Fibroblast of gingiva (primary cell): ENCODE measurements at places on chromosomes 5 and 9.

GRCh38 chr9:94932652-94933510, 206.4 kb downstream of the AOPEP start:
- no peak for DNase-seq

DNA sequence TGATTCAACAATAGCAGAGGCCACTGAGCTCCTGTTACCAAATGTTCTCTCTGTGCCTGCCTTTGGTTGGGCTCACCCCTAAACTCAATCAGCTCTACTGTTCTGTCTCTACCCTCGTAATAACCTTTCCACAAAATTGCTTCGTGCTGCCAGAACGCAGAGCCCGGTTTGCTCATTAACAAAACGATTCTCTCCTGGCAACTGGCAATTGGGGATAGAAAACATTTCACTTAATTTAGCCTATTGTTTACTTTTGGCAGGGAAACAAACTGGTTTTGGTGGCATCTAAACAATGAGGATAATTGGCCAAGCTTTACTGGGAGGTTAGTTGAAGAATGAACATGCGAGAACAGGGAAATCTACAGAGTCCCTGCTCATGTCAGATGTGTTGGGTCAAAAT, 56.6 kb downstream of the SLC28A3 start:
- DNase-seq = no peak

DNA sequence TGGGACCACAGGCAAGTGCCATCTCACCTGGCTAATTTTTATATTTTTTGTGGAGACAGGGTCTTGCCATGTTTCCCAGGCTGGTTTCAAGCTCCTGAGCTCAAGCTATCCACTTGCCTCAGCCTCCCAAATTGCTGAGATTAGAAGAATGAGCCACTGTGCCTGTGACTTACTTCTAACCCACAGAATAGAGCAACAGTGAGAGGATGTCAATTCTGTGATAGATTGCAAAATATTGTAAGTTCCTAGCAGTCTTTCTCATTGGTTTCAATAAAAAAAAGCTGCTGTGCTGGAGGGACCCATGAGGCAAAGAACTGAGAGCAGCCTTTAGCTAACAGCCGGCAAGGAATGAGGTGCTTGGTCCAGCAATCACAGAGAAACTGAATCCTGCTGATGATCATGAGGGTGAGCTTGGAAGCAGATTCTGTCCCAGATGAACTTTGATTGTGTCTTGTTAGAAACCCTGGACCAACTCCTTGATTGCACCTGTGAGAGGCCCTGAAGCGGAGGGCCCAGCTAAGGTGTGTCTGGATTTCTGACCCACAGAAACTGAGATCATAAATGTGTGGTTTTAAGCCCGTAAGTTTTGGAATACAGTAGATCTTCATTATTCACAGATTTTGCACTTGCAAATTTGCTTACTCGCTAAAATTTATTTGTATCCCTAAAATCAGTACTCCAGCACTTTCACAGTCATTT, 149.7 kb downstream of the GCNT1 start:
- no peak for DNase-seq

DNA sequence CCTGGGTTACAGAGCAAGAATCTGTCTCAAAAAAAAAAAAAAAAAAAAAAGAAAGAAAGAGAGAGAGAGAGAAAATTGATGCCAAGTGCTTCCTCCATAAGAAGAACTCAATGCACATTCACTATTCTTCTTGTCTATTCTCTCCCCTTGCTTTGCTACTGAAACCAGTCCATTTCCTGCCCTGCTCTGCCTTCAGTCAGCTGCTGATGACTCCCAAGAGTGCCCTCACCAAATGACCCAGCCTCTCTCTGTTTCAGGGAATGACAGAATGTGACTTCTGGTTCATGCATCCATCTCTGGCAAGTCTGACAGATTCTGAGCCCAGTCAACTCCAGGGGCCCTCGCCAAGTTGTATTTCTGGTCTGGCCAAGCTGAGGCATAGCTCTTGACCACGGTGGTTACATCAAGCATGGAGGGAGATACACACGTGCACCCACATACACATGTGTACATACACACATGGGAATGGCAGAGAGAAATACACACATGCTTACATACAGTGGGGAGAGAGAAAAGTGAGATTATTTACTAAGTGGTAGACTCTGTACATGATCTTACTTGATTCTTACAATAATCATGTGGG, 106.2 kb downstream of the NSG2 start:
- no peak for DNase-seq

GRCh38 chr9:134492281-134492691, 149.3 kb upstream of the COL5A1 start:
- DNase-seq = peak; percentile 93

DNA sequence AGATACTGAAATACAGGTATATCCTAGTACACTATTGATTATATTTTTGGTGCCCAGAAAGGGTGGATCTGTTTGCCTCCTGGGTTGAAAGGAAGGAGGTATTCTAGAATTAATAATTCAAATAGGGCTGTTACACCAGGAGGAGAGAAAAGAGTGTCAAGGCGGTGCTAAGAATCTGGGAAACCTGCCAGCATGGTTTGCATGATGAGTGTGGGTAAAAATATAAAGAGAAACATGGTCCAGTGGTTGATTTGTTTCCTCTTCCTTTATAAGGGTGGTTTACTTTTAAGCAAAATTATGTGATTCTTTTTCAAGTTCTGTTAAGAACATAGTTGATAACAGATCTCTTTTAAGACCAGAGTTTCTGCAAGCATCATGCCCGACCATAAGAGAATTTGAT, 69.4 kb upstream of the NFIB start:
- peak; percentile 33 for DNase-seq

DNA sequence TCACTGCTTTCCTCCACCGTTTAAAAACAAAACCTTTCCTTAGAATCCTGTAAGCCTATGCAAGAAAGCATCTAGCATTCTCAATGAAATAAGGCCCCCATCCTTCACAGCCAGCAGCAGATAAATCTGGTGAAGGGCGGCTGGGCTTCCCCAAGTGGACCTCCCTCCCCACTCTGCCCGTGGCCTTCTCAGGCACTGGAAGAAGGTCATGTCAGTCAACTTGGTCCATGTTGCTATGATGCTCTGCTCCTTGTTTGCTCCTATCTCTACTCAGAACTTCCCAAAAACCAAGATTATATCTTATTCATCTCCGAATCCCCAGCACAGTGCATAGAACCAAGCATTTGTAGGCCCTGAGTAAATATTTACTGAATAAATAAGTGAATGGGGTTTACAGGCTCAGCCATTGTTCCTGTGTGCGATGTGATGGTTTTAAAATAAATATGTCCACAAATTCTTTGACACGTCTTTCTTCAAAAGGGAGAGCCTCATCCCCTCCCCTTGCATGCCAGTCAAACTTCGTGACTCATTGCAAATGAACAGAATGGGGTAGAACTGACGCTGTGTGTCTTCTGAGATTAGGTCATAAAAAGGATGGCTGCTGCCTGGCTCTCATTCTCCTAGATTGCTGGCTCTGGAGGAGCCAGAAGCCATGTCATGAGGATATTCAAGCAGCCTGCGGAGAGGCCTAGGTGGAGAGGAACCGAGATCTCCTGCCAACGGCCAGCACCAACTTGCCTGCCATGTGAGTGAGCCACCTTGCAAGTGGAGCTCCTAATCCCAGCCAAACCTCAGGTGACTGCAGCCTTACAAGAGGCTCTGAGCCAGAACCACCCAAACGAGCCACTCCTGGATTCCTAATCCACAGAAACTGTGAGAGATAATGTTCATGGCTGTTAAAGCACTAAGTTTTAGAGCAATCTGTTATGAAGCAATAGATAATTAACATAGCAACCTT, 70.5 kb downstream of the MED27 start:
- DNase-seq = no peak

DNA sequence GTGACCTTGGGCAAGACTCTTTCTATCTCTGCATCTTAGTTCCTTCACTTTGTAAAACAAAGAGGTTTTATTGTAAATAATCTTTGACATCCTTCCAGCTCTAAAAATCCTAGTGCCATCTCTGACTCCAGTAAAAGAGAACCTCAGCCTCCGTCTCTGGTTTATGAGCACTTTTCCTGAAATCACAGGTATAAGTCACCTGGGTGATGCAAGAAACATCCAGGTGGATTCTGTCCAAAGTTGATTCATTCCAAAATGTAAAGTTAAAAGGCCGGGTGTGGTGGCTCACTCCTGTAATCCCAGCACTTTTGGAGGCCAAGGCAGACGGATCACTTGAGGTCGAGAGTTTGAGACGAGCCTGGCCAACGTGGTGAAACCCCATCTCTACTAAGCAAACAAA, 21.1 kb upstream of the UBAP2 start:
- DNase-seq = no peak

DNA sequence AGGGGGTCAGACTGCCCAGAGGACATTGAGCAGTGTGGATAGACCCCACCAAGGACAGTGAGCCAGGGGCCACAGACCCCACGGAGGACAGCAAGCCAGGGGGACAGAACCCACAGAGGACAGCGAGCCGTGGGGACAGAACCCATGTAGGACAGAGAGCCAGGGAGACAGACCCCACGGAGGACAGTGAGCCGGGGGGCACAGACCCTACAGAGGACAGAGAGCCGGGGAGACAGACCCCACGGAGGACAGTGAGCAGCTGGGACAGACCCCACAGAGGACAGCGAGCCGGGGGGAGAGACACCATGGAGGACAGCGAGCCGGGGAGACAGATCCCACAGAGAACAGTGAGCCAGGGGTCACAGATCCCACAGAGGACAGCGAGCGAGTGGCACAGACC, 3.4 kb upstream of the ZDHHC11 start:
- no peak for DNase-seq

- DNase-seq = no peak
These were observed 21.0 kb upstream of the UBE2QL1 start for GRCh38 chr5:6427694-6428093.

DNA sequence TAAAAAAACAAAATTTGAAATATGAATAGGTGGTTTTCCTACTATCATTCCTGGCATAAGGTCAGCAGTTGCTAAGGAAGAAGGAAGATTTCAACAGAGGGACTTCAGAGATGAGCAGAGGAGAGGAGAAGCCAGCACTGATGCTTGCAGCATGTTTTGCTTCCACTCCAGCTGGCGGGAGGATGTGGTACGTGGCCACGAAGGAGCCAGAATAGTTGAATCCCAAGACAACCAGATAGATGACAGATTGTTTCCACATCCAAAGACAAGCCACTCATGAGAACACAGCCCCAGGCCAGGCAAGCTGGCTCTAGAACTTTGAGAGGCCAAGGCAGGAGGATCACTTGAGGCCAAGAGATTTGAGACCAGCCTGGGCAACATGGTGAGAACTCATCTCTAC, 15.1 kb downstream of the TIMD4 start:
- no peak for DNase-seq

- no peak for DNase-seq
These were observed 111.7 kb upstream of the PCAT7 start for GRCh38 chr9:94443032-94443722.

- peak; percentile 31 for DNase-seq
These were observed 6.3 kb downstream of the PDE6A start for GRCh38 chr5:149938279-149938678.

- DNase-seq = no peak
These were observed 28.7 kb upstream of the FNIP1 start for GRCh38 chr5:131825404-131826013.

- peak; percentile 67 for DNase-seq
These were observed 26.7 kb downstream of the BDP1 start for GRCh38 chr5:71482132-71482531.

DNA sequence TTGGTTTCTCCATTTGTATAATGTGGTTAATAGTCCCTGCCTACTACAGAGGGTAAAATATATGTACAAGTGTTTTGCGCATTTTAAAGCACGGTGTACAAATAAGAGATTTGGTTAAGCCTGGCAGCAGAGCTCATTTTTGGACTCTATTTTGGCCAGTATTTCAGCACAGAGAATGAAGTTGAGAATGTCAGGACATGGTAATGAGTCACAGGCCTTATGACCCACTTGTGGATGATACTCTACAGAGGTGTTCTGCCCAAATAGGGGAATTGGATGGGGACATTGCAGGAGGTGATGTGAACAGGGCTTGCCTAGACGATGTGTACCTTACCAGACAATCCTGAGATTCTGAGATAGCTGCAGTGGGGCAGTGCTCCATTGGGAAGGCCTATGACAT, 50.6 kb downstream of the MELK start:
- DNase-seq = peak; percentile 42

GRCh38 chr5:15938961-15939360, 240.6 kb downstream of the MARCHF11 start:
- DNase-seq = peak; percentile 55

DNA sequence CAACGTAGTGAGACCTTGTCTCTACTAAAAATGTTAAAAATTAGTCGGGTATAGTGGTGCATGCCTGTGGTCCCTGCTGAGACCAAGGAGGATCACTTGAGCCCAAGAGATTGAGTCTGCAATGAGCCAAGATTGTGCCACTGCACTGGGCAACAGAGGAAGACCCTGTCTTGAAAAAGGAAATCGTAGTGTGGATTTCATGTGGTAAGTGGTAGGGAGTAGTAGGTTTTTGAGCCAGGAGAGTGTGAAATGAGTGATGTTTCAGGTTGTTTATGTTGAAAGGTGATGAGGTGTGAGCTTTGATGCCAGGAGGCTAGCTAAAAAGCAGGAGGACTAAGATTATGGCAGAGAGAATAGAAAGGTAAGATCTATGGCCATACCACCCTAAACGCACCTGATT, 5.9 kb downstream of the MATR3 start:
- DNase-seq = no peak

DNA sequence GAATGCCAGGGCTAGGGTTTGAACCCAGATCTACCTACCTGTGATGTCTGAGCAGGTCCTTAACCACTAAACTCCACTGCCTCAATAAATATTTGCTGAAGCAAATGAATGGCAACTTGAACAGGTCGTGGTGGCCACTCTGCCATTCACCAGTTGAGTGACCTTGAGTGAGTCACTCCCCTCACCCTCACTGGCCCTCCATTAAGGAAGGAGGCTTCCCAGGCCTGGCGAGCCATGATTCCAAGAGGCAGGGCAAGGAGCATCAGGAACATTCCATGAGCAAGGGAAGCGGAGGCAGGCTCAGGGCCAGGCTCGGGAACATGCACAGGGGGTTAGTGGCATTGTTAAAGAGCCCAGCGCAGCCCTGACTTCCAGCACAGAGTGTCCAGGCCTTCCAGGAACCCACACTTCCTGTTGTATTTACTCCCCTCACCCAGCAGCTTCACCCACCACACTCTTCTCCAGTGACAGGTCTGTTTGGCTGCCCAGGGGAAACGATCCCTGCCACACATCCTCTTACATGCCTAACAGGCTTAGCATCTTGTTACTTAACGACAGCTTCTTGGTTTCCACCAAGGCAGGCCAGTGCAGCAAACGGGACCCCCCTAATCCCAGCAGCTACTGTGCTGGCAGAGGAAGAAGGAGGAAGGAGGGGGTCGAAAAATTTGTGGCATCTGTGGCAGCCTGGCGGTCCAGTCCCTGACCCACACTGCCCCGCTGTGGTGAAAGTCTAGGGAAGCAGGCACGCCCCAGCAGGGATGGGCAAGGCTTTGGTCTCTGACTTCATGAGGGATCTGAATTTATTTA, 43.7 kb upstream of the TTC1 start:
- DNase-seq = peak; percentile 67

GRCh38 chr9:8037745-8038144, 238.2 kb upstream of the DMAC1 start:
- DNase-seq = no peak
